Naive B cell (primary cell): ENCODE measurements at places on chromosomes 11 and 22. TPM values are rescaled to one million over a fixed set of nuclear protein-coding genes. Genes with fewer than 3 reads are reported as not detected.

DNA sequence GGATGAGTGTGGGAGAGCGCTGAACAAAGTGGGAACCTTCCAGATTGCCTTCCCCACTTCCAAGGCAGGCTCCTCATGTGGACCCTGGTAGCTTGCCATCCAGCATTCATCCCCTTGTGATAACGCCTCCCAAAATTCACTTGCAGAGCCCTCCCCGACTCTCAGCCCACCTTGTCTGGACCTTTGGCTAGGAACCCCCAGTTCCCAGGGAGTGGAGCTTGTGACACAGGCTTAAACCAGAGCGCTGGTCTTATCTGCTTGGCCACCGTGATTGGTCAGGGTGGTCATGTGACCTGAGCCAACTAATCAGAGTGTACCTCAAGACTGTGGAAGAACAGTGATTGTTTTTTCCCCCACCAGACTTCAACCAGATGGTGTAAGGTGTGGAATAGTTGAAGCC lies 9.6 kb upstream of the SLC35C1 start:
- DNase-seq = no peak

DNA sequence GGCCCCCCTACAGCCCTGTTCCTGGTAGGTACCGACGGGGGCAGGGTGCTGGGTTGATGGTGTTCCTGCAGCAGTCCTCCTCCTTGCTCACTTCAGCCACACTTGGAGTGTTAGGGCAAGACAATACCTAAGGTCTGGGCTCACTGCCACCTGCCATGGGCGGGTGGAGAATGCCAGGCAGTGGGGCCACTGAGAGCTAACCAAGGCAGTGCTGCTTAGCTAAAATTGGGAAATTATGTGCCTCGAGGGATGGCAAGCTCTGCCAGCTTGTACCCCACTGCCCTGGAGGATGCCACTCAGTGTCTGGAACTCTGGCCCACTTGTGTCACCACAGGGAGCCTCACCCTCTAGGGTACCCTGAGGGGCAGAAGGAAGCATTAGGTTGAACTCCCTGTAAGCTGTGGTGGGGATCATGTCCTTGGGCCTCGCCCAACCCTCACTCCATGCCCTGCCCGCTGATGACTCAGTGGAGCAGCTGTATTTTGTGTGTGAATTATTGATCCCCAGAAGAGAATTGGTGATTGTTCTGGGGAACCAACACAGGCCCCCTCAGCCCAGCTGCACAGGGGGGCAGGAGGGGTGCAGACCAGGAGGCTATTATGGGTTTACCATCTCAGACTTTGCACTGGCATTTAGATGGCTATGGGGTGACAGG lies 17.7 kb downstream of the PHLDB1 start:
- DNase-seq = no peak

- no peak for DNase-seq
Measured at GRCh38 chr11:76151556-76152085, 54.7 kb downstream of the WNT11 start.

- no peak for DNase-seq
Measured at GRCh38 chr22:19991645-19992451, 24.8 kb downstream of the ARVCF start.

DNA sequence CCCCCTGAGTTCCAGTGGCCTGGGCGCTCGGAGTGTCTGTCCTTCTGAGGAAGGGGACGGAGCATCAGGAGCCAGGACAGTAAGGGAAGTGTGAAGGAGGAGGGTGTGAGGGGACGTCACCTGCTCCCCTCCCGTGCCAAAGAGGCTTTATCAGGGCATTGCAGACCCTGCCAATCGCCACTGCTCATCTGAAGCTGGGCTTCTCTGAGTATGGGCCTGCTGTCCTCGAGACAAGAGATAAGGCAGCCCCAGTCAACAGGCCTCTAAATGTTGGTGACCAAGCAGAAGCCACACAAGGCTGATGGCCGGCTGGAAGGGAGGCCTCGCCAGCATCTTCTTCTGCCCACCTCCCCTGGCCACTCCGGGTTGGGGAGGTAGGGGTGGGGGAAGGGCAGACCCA lies 29.8 kb downstream of the LIF start:
- DNase-seq = no peak

- DNase-seq = no peak
Measured at GRCh38 chr22:50725597-50725996, 12.4 kb upstream of the ACR start.

GRCh38 chr22:35633520-35633919 lies 14.7 kb upstream of the APOL6 start:
- DNase-seq = no peak

DNA sequence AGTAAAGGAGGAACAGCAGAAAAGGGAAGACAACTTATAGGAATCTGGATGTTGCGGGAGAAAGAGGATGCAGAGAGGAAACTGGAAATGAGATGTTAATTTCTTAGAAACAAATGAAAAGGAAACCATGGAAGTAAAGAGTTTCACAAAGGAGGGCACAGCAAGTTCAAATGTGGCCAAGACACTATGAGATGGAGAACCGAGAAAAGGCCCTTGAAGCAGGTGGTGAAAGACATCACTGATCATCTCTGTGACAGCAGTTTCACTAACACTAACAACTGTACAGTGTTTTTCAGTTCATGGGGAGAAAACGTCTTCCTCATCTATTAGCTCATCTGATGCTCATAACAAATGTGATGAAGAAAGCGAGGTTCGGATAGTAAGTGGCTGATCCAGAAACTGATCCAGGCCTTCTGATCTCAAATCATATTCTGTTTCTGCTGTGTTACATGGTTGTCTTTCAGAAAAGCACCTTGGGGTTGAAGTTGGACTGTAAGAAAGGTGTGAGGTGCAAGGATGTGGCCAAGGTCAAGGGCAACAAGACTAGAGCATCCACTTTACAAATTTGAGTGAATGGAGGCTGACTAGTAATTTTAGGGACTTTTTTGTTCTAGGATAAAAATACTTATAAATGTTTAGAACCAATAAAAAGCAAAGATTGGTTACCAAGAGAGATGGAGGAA lies 492.1 kb upstream of the CADM1 start:
- DNase-seq = no peak

DNA sequence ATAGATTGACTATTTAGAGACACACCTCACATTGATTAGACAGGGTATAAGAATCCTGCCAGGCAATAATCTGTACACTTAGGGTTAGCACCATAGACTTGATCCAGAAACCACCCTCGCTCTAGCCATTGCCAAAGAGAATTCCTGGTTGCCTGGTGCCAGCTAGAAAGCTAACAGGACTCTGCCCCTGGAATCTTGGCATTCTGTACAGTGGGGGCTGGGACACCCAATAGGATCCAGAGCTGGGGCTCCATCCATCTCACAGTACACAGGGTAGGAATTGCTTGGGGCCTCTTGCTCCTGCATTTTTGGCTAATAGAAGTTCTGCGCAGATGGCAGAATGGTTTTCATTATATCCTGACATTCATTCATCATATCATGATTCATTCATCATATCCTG lies 3.0 kb upstream of the APLNR start:
- no peak for DNase-seq

DNA sequence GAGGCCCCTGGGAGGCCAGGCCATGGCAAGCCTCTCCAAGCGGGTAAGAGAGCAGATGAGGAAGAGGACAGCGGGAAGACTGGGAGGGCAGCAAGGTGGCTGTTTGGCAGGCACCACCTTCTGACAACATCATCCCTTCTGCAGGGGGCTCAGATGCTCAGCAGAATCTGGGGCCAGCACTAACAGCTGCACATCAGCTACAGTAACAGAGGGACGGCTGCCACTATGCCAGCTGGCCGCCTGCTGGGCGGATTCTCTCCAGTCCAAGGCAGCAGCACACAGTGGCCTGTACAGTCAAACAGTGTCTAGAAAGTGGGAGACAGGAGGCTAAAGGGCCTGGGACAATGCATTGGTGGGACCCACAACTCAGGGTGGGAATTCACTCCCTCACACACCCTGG lies 10.7 kb upstream of the TXN2 start:
- DNase-seq = no peak

Gene RIN1
- 0.51 TPM for polyA plus RNA-seq

Gene RIMBP3C
- polyA plus RNA-seq = not detected

Gene TSSK2
- polyA plus RNA-seq = not detected
